ENCODE measurements at places on chromosomes 2 and 18.
A peak's percentile ranks its signal among the peaks of the same experiment; 100 is the strongest.

DNA sequence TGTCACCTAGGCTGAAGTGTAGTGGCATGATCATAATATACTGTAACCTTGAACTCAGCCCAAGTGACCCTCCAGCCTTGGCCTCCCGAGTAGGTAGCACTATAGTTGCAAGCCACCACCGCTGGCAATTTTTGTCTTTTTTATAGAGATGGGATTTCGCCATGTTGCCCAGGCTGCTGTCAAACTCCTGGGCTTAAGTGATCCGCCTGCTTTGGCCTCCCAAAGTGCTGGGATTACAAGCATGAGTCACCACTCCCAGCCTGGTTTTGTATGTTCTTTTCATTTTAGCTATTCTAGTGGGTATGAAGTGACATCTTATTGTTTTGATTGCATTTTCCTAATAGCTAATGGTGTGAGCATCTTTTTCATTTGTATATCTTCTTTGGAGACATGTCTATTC, 11.3 kb upstream of the EXOC6B start:
- DNase-seq = no peak

DNA sequence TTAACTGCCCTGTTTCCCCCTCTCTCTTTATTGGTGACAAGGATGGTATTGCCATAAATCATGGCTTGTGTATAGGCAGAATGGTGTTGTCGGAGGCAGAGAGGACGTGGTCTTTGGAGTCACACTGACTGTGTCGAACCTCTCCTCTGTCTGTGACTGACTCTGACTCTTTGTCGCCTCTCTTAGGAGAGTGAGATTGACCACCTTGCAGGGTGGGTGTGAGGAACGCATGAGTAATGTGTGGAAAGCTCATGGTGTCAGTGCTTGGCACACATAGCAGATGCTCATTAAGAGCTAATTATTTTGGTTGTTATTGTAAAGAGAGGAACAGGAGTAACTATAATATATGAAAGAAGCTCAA, 145.6 kb downstream of the TTC27 start:
- no peak for DNase-seq

DNA sequence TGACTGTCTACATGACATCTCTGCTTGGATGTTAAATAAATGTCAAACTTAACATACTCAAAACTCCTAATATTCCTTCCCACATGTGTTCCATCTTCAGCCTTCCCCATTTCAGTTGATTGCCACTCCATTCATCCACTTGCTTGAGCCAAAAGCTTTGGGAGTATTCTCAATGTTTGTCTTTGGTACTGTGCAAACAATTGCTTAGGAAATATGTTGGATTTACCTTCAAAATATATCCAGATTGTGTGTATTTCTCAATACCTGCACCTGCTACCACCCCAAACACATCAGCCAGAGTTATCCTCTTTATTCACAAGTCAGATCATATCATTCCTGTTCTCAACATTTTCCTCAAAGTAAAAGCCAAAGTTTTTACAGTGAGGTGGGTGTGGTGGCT, 350.3 kb upstream of the FAM98A start:
- no peak for DNase-seq

GRCh38 chr18:68604256-68604655, 110.7 kb downstream of the TMX3 start:
- DNase-seq = no peak

- DNase-seq = no peak
Observed at GRCh38 chr2:61272421-61273070, 110.6 kb downstream of the C2orf74 start.

- DNase-seq = peak; percentile 34
Observed at GRCh38 chr18:6747646-6748045, 18.1 kb downstream of the ARHGAP28 start.

DNA sequence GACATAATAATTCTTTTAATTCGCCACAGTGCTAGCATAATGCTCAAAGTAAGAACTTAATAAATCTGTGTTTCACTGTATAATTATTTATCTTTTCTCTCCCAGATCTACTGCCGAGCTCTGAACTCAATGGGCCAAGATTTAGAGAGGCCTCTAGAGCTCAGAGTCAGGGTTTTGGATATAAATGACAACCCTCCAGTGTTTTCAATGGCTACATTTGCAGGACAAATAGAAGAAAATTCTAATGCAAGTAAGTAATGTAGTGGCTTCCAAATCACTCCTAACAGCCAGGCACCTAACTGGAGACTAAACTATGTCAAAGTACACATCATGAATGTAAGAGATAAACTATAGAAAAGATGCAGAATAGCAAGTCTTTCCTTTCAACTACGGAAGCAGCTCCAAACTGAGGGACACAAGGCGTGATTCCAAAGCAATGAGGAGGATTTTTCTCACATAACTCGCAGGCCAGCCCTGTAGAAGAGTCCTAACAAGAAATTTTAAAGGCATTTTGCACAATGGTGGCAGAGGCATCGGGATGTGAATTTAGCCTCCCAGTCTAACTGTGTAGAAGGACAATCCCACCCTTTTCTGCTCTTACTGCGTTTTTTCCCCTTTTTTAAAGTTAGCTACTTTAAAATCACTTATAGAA, 12.0 kb downstream of the DSG1 start:
- DNase-seq = no peak

DNA sequence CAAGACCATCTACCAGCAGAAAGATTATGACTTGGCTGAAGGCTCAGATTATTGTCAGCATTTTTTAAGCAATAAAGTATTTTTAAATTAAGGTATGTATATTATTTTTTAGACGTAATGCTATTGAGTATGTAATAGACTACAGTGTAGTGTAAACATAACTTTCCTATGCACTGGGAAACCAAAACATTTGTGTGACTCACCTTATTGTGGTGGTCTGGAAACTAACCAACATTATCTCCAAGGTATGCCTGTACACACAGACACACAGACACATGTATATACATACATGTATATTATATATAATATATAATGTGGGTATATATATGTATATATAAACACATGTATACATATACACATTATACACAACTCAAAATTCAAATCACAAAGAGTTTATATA, 9.1 kb upstream of the TMEFF2 start:
- no peak for DNase-seq
